ENCODE measurements at places on chromosomes 2 and 18.

- H3K27me3 ChIP-seq = peaks cover 16% of the 10 kb centered on the region
- H3K27ac ChIP-seq = no peak overlapping the region
- H3K4me1 ChIP-seq = peaks cover 24% of the 10 kb centered on the region
- H3K4me3 ChIP-seq = peak overlapping the region; percentile 70
Observed at GRCh38 chr2:73985308-73986084, 786 bp downstream of the TET3 start.

DNA sequence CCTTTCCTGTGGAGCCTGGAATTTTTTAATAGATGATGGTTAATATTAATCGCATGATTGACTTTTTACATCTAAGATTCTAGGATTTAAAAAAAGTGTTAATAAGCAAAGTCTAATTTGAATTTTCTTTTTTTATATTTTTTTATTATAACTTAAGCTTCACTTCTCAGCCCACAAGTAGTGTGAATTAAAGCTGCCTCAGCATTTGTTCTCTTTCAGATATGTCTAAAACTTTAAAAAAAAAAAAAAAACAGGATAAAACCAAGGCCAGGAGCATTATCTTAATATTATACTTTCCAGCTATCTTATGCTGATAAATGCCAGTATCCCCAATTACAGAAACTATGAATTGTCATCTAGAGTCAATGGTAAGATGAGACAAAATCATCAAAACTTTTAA, 109.7 kb downstream of the CD226 start:
- no peaks in the 10 kb centered on the region for H3K27me3 ChIP-seq
- DNase-seq = no peak
- no peak overlapping the region for H3K4me3 ChIP-seq

- no peak overlapping the region for H3K27ac ChIP-seq
- no peak overlapping the region for H3K4me3 ChIP-seq
- no peak for DNase-seq
- no peaks in the 10 kb centered on the region for H3K27me3 ChIP-seq
- H3K36me3 ChIP-seq = no peaks in the 10 kb centered on the region
Observed at GRCh38 chr2:30865243-30865642, 58.0 kb upstream of the CAPN13 start.

DNA sequence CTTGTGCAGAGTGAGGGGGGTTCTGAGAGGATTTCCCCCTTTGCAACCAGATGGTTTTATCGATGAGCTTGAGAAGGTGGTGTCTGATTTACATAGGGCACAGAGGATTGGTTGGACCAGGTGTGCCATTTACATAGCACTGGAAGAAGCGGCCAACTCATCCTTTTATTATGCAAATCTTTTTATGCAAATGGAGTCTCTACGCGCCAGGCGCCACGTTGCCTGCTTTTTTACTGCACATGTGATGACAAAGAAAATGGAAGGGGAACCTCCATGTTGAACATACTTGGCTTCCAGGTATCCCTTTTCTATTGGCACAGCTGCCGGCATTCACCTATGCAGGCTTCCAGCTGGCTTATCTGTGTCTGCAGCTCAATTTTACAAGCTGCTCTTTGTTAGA, 18.4 kb upstream of the TXNL4A start:
- no peaks in the 10 kb centered on the region for H3K4me1 ChIP-seq
- H3K27ac ChIP-seq = no peak overlapping the region
- H3K36me3 ChIP-seq = peaks cover 5% of the 10 kb centered on the region
- peak; percentile 61 for DNase-seq
- H3K27me3 ChIP-seq = no peaks in the 10 kb centered on the region
- H3K4me3 ChIP-seq = no peak overlapping the region

DNA sequence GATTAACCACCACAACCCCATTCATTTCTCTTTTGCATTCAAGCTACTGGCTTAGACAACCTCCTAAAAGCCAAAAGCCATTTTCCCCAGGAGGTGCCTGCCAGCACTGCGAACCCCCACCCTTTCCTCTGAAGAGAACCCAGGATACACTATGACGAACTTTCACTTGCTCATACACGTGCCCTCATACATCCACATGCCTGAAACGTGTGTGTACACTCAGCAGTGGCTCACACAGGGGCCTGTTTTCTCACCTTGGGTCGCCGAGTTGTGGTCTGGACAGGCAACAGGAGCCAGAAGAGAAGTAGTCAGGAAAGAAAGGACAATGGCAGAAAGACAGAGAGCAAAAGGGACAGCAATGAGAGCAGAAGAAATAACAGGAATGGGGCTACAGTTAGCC, 7.4 kb downstream of the DCTN1 start:
- H3K27ac ChIP-seq = no peak overlapping the region
- H3K4me3 ChIP-seq = no peak overlapping the region
- H3K4me1 ChIP-seq = peaks cover 7% of the 10 kb centered on the region
- peaks cover 58% of the 10 kb centered on the region for H3K36me3 ChIP-seq
- DNase-seq = no peak
- no peaks in the 10 kb centered on the region for H3K27me3 ChIP-seq
